Vein endothelial cell (primary cell): ENCODE measurements at places on chromosomes 6 and 20. TPM values are rescaled to one million over a fixed set of nuclear protein-coding genes. Genes with fewer than 3 reads are reported as not detected.

NRSN1 gene
- not detected in 2 replicates for total RNA-seq

HRH3 gene
- total RNA-seq = not detected in 2 replicates

SLC4A11 gene
- 4.9 TPM in 2 replicates for total RNA-seq

CCN5 gene
- under 0.01 TPM in 1 of 2 replicates, not detected in the other for total RNA-seq

PRSS35 gene
- total RNA-seq = 0.33 TPM in 1 of 2 replicates, not detected in the other

TFAP2C gene
- under 0.01 TPM in 1 of 2 replicates, not detected in the other for total RNA-seq

STMN3 gene
- total RNA-seq = 0.57 and 5.6 TPM in 2 replicates

SULF2 gene
- 205 and 214 TPM in 2 replicates for total RNA-seq

VNN1 gene
- 0.29 TPM in 1 of 2 replicates, not detected in the other for total RNA-seq

HMGCLL1 gene
- total RNA-seq = not detected in 2 replicates

CST4 gene
- total RNA-seq = not detected in 2 replicates

REV3L gene
- 30.1 and 35.0 TPM in 2 replicates for total RNA-seq

LAMA4 gene
- total RNA-seq = 792 and 828 TPM in 2 replicates

ISM1 gene
- total RNA-seq = not detected in 2 replicates

ARMH2 gene
- not detected in 2 replicates for total RNA-seq

PKIB gene
- 0.33 TPM in 1 of 2 replicates, not detected in the other for total RNA-seq

VWA7 gene
- total RNA-seq = 0.10 and 0.65 TPM in 2 replicates

ID4 gene
- not detected in 2 replicates for total RNA-seq

BLCAP gene
- 65.5 and 85.6 TPM in 2 replicates for total RNA-seq

KIAA1755 gene
- total RNA-seq = under 0.01 and 0.19 TPM in 2 replicates

PLCB1 gene
- total RNA-seq = 43.8 and 69.0 TPM in 2 replicates

IP6K3 gene
- total RNA-seq = not detected in 2 replicates

FAM217A gene
- total RNA-seq = not detected in 2 replicates

MDC1 gene
- 10.1 and 10.9 TPM in 2 replicates for total RNA-seq

KCNK5 gene
- total RNA-seq = not detected in 2 replicates

TRIM31 gene
- total RNA-seq = not detected in 2 replicates
